ENCODE measurements at places on chromosomes 5 and 9.

DNA sequence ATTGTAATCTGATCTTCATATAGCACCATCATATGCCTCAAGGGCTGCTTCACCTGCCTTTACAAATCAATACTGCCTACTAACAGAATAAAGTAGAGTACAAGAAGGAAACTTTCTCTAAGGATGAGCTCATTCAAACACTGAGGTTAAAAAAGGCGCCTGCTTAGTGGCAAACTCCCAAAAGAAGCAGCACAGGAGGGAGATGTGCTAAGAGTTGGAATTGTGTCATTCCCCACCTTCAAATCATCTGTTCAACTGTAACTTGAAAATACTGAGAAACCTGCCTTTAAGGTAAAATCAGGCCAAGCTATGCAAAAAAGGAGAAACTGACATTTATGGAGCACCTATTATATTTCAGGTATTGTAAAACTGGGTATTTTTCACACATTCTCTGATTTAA, 560.6 kb downstream of the PTPRD start:
- DNase-seq: no peak

DNA sequence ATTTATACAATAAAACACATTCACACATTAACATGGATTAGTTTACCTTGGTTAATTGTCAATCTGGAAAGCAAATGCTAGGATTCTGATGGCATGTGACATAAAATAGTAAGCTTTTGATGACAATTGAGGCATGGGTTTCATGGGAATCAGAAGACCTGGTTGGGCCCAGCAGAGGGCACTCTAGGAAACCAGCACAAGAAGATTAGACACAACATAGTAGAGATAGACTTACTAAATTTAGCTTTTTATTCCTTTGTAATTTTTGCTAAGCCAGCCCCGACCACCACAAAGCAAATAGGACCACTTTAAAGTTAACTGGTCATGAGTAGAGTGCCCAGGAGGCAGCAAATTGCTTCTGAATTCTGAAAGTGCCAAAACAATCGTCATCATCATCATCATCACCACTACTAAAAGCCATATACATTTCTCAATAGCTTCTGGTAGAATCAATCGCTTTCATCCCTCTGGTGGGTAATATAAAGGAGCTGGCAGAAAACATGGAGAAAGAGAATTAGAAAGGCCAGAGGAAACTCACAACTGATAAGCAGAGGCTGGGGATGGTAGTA, 163.2 kb downstream of the ARRDC3 start:
- no peak for DNase-seq

DNA sequence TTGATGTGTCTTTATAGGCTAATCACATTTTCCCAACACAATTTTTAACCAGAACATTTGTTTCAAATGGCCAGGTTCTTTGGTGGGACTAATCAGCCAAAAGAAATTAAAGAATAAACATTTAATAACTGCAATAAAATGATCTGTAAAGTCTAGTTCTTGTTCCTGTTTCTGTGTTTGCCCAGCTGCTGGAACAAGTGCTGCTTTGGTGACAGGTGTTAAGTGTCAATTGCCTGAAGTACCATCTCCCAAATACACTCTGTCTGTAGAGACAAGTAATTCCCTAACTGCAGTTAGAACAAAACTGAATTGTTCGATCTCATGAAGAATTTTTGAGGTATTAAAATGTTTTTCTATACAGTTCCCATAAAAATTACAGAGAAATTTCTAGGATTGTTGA, 402.3 kb upstream of the CHD1 start:
- no peak for DNase-seq

DNA sequence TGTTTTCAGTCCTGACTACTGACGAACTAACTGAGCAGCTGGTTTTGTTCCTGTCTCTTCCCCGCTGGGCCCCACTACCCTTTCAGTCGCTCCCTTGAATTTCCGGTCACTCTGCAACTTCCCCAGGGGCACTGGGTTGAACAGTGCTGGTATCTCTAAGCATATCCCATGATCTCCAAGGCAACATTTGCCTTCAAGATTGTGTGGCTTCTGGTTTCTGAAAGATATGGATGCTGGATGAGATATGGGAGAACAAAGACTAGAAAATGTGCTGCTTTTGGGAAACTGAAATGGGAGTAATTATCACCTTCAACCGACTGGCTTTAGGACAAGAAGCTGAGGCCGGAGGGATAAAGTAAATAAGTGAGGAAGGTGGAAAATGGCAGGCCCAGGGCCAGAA, 258.2 kb upstream of the PIK3R1 start:
- no peak for DNase-seq

DNA sequence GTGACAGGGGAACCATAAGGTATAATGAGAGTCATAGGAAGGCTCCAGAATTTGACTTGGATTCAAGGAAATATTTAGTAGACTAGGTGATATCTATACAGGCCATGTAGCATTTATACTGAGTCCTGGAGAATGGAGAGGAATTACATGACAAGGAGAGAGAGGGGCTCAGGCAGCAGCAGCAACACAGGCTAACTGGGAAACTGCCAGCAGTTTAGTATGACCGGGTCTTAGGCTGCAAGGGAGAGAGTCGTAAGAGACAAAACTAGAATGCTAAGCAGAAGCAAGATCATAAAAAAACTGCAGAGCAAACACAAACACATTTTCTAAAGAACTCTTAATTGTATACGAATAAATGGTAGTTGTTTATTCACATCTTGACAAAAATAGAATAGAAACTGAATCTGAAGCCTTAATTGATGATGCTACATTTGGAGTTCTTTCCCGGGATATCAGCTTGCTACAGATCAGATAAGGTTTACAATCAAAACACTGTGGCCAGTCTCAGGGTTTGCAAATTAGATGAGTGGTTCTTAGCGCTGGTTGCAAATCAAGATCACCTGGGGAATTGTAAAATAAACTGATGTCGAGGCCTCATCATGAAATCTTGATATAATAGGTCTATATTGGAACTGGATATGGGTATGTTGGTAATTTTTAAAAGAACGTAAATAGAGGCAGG, 480.0 kb upstream of the C9orf72 start:
- DNase-seq: no peak

GRCh38 chr5:75526070-75526469, 14.4 kb downstream of the POLK start:
- DNase-seq: no peak

Measured in right atrium auricular region (tissue), 2 donors.